ENCODE measurements at places on chromosomes 7 and 10.

DNA sequence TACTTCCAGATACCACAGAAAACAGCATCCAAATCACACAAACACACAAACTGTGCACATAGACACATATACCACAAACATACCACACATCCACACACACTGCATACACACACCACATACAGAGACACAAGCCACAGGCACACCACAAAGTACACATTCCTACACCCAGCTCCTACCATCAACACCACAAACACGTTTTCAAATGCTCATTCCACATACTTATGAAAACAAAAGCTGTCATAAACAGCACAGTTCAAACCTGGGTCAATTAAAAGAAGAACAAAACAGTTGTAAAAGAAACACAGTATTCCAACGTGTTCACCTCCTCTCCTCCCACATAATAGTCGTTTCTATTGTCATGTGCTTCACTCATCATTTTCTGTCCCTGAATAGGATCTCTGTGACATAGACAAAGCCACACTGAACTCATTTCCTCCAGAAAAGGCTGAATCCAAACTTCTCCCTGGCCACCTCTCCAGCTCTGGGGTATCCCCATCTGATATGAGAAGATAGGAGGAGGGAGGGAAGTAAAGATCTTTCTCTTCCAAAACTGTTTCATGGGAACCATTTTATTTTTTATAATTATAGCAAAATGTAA is 89.2 kb downstream of the CXCL12 start:
- no peak for DNase-seq

- DNase-seq: no peak
Measured at GRCh38 chr7:156554488-156554887, 86.1 kb upstream of the RNF32 start.

GRCh38 chr7:129655811-129656210 is 44.3 kb downstream of the NRF1 start:
- DNase-seq: no peak

DNA sequence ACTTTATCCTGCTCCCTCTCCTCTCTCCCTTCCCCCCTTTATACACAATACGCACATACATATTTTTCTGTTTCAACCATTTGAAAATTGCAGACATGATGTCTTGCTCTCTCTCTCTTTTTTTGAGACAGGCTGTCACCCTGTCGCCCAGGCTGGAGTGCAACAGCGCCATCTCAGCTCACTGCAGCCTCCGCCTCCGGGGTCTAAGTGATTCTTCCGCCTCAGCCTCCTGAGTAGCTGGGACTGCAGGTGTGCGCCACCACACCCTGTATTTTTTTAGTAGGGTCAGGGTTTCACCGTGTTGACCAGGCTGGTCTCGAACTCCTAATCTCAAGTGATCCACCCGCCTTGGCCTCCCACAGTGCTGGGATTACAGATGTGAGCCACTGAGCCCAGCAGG is 38.5 kb downstream of the KLHDC10 start:
- DNase-seq: no peak

DNA sequence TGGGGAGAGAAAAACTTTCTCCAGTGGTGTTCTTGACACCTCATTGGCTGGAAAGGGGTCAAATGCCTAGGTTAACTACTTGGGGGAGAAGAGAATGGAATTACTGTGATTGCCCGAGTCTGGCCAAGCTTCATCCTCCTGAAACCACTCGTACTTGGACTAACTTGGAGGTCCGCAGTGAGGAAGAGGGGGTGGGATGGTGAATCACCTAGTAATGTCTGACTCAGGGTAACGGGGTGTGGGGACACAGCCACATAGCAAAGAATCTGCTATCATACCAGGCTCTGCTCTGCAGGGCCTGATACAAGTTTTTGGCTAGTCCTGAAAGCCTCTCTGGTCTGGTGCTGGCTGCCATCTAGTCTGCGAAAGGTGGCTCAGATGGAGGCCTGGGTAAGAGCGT is 190.9 kb downstream of the RPS24 start:
- no peak for DNase-seq

DNA sequence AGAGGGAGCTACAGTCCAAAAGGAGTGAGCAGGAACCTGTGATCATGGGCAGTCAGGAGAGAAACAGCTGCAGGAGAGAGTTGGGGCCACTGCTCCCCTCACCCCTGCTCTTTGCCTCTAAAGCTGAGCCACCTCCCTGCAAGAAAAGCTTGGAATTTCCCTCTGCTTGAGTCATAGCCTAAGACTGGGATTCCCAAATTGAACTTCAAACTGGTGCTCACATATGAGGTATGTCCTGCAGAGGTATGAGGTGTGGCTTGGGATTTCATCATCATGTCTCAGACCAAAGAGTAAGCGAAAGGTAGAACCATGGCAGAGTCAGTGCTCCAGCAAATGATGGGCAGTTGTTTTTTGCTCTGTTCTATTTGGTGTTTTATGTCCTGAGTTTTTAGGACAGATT is 237.1 kb upstream of the NRP1 start:
- no peak for DNase-seq

- DNase-seq: no peak
Measured at GRCh38 chr10:117980216-117980615, 66.5 kb downstream of the RAB11FIP2 start.

DNA sequence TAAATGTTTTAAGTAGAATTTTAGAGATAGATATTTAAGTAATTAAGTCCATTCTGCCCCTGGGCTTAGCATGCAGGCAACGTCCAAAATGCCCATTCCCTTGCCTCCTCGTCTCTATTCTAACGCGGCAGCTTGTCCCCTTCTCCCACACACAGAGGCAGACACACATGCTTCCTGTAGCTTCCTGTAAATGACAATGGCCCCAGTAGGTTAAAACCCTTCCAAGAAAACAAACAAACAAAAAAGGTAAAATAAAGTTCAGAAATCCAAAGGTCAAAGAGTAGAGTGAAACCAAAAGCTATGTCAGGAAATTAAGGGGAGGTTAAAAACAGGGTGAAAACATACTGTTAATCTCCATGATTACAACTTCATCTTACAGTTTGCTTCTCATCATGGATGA is 857.6 kb downstream of the GATA3 start:
- DNase-seq: no peak

- DNase-seq: no peak
Measured at GRCh38 chr7:98553666-98554065, 63.4 kb upstream of the NPTX2 start.

DNA sequence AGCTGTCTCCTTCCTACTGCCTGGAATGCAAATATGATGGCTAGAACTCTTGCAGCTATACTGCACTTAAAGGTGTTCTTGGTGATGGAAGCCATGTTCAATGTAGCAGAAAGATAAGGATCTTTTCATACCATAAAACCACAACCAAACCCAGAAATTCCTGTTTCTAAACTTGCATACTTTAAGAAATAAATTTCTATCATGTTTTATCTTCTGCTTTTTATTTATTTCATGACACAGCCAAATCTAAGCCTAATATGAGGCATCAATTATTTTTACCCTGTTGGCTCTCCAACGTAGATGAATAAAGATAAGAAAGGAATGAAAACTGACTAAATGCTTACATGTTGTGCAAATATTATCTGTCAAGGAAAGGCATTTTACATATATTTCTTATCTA is 224.1 kb downstream of the DOCK4 start:
- no peak for DNase-seq

GRCh38 chr10:44982114-44982460 is 3.5 kb upstream of the DEPP1 start:
- DNase-seq: no peak

- no peak for DNase-seq
Measured at GRCh38 chr10:122657255-122657654, 42.4 kb downstream of the C10orf120 start.

DNA sequence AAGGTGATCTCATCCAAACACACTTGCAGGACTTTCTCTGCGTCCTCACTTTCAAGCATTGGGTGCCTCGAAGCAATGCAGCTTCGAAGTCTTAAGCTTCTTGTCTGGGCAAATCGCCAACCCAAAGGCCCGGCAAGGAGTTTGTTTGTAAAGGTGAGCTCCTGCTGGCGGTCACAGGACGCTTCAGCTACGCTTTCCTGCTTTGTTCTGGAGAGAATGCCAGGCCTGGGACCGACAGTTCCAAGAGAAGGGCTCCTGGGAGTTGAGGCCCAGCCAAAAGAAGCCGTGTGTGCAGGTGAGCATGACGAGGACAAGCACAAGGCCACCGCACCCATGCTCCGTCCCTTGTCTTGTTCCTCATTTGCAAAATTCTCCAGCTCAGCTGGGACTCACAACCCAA is 106.6 kb upstream of the DOCK1 start:
- DNase-seq: no peak

- no peak for DNase-seq
Measured at GRCh38 chr10:114482480-114483304, 78.4 kb upstream of the AFAP1L2 start.

DNA sequence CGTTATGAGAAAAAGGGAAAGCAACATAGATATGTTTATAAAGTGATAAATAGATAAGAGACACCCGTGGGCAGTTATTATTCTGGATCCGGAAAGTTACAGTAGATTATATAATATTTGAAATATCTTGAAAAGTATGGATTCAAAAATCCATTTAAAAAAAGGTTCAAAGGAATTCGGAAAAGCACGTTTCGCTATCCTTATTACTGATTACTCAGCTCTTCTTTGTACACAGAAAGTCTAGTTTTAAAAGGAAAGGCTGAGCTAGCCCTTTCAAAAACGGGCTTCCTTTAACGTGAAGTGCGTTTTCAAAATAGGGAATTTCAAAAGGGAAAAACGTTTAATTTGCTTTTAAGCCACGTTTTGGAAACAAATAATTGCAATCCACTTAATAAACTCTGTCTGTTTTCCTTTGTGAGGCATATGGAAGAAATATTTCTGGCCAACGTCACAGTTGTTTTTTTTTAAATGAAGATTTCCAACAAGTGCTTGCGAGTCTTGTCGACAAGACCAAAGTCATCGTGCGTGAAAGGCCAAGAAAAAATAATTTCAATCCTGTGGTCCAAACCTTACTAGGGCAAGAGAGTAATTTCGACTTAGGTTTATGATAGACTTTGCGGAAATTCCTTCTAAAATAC is 2.2 kb upstream of the SKIDA1 start:
- DNase-seq: no peak

DNA sequence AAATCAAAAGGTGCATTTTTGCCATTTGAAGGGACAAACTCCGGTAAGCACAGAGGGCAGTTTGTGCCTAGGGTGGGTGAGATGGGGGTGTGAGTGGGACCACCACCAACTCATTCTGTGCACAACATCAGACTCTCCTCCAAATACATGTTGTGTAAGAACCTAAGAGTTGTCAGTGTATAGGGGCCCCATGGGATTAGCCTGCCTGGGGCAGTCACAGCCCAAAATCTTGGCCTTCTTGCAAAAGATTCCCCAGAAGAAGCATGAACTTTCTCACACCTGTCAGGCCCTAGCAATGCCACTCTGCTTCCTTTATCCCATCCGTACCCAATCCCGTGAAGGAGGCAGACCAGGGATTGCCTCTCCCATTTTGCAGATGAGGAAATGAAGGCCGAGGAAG is 47.1 kb upstream of the NANOS1 start:
- no peak for DNase-seq

DNA sequence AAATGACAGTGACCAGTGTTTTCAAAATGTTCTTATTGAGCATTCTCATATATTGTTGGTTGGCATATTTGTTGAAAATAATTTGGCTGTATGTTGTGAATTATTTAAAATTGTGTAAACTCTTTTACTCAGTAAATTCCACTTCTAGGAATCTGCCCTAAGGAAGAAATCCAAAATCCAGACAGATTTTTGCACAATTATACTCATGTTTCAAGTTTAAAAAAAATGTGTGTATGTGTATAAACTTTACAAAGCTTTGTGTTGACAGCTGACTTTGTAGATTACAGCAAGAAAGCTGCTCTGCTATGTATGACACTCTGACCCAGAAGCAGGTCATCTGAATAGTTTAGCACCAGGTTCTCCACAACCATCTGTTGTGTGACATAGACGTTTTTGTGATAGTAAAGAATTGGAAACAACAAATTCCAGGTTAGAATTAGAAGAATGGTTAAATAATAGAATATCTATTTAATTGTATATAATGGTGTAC is 21.6 kb downstream of the KIFBP start:
- DNase-seq: no peak

- no peak for DNase-seq
Measured at GRCh38 chr10:94094540-94094939, 100.8 kb downstream of the PLCE1 start.

DNA sequence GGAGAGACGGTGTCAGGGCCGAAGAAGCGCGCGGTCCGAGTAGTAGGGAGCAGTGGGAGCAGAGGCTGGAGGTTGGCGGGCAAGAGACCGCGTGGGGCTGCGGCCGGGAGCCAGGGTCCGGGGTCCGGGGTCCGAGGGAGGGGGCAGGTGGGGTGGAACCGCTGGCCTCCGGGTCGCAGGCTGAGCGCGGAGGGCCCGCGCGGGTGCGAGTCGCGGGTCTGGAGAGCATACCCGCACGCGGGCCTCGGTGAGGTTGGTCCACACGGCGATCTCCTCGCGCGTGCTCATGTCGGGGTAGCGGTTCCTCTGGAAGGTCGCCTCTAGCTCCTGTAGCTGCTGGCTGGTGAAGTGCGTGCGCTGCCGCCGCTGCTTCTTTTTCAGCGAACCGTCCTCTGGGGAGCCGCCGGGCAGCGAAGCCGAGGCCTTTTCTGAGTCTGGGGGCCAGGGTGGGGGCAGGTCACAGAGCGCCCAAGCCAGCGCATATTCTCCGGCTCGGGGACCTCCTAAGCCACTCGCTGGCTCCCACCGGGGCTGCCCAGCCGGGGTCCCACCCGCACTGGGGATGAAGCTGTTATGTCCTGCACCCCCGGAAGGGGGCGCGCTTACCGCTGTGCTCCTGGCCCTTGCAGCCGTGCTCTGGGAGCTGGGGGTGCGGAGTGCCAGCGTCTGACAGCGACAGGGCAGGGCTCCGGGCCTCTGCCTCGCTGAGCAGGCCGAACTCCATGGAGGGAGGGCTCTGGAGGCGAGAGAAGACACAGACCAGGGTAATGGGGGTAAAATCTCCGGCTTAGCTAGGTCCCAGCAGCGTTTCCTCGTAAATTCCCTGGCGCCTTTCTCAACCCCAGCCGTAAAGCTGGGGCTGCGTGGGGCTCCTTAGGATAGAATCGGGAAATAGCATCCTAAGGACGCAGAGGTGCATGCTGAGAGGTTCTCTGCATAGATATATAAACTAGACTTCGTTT is 5.5 kb downstream of the ELOVL3 start:
- no peak for DNase-seq

GRCh38 chr7:142752376-142753225 is 3.3 kb downstream of the PRSS1 start:
- no peak for DNase-seq

DNA sequence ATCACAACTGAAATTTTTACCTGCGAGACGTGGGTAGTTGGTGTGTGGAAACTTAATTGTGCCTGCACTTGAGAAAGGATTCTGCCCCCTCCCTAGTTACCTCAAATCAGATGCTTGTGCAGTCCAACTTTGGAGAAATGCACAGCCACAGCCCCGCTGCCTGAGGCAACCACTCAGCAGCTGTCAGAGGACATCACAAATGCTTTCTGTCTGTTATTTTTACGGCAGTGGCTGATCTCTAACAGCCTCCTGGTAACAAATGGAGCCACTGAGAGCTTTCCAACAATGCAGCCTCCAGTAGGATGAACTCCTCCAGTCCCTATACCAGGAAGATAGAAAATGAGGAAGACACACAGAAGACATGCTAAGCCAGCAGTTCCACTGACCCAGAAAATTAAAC is 712.2 kb upstream of the GHITM start:
- DNase-seq: no peak

GRCh38 chr10:131876508-131876907 is 24.3 kb upstream of the PPP2R2D start:
- no peak for DNase-seq
